Tongue (tissue), 3 donors: ENCODE measurements at places on chromosomes 2 and 18. TPM values are rescaled to one million over a fixed set of nuclear protein-coding genes. Genes with fewer than 3 reads are reported as not detected.

Gene ACVR1C
- 0.10 TPM for total RNA-seq

Gene SOX11
- total RNA-seq: 15.8 TPM

Gene MYO3B
- 1.8 TPM for total RNA-seq

Gene CHN1
- total RNA-seq: 19.7 TPM

Gene LIMS4
- total RNA-seq: 1.0 TPM

Gene CARF
- 13.7 TPM for total RNA-seq

Gene HMSD
- not detected for total RNA-seq

Gene CNDP2
- 50.6 TPM for total RNA-seq

Gene PTPRM
- total RNA-seq: 109 TPM

Gene SERPINB3
- 1.3 TPM for total RNA-seq

Gene FBXO15
- total RNA-seq: 0.21 TPM

Gene CABLES1
- 2.8 TPM for total RNA-seq

Gene IL1A
- not detected for total RNA-seq

Gene MBP
- total RNA-seq: 43.0 TPM

Gene SERPINB11
- 1.0 TPM for total RNA-seq

Gene LAMA3
- total RNA-seq: 37.0 TPM

Gene FAM237A
- total RNA-seq: not detected

Gene PAX8
- total RNA-seq: not detected

Gene BZW1
- 246 TPM for total RNA-seq
